ENCODE measurements at places on chromosomes 6 and 20.

DNA sequence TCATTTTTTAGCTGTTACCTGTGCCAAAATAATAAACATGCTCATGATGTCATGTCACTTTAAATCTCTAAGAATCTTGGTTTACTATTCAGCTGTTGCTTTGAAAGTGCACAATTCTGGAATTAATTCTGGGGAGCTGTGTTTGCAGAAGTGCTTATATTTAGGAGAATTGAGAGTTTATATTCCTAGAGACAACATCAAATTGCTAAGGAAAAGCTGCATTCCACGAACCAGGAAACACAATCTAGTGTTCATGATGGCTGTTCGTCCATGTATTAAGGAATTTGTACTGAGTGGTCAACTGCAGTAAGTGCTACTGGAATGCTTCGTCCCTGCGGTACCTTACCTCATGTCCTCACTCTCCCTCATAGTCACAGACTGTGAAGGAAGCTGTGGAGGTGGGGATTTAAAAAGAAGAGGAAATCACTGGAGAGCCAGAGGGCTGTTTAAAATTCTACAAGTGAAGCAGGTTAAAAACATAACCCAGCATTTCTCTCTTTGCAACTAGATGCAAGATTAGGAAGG lies 161.0 kb downstream of the TRMT11 start:
- DNase-seq = no peak

GRCh38 chr6:98366371-98366770 lies 468.0 kb upstream of the POU3F2 start:
- no peak for DNase-seq

DNA sequence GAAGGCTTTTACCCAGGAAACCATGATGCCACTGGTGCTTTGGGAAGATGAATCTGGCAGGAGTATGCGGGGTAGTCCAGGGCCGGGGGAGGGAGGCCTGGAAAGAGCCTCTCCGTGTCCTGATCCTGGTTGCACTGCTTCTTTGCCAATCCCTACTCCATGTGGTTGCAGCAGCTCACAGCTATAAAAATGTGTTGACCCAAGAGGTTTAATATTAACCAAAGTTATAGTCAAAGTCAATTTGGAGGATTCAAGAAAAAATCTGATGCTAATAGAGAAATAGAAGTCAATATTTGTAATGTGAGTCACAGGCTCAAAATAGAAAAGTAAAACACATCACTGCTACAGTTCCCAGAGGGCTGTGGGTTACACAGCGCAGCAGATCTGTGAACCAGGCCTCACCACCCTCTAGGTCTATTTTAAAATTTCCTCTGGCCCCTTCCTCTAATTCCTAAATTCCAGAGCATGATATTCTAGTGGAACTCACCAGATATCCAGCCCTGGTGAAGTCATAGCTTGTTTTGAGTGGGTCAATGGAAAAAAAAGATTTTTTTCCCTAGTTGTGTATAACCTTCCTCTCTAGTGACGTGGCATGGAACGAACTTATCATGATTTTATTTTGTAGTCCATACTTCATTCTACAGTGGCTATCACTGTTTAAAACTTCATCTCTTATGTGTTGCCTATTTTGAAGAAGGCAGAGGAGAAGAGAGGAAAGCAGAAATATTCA lies 63.2 kb upstream of the BMP2 start:
- DNase-seq = no peak

GRCh38 chr20:51500311-51500710 lies 42.2 kb downstream of the NFATC2 start:
- no peak for DNase-seq

GRCh38 chr20:8583566-8584043 lies 451.5 kb downstream of the PLCB1 start:
- no peak for DNase-seq

DNA sequence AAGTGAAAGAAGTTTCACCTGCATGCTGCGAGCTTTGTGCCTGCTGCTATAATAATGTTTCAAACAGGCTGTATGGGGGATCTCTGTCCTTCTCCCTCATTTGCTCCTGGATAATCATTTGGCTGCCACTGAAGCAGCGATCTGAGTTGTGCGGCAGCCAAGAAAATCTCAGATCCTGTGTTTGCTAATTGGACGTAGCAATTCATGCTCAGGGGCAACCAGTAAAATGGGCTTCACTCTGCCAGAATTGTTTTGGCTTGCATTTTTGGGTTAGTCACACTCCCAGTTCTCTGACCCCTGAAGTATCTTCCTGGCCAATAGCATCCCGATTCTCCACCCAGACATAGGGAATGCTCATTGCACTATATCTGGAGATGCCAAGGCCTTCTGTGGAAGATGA lies 13.7 kb upstream of the STXBP5 start:
- DNase-seq = no peak

DNA sequence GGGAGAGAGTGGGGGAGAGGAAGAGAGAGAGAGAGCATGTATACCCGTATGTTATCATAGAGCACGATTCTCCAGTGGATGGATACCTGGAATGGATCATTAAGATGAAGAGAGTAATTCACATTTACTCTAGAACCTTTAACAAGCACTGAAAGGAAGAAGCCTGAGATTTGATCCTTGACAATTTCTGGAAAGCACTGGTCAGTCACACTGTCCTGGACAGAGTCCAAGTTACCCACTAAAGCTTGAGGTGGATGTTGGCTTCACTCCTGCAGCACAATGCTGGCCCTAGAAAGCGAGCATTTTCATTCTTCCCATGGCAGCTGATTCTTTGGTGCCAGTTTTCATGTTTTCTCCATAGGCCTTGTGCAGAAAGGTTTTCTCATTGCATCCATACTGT lies 25.6 kb downstream of the NFYA start:
- no peak for DNase-seq

- no peak for DNase-seq
Measured at GRCh38 chr6:111689946-111690345, 84.3 kb upstream of the TRAF3IP2 start.

DNA sequence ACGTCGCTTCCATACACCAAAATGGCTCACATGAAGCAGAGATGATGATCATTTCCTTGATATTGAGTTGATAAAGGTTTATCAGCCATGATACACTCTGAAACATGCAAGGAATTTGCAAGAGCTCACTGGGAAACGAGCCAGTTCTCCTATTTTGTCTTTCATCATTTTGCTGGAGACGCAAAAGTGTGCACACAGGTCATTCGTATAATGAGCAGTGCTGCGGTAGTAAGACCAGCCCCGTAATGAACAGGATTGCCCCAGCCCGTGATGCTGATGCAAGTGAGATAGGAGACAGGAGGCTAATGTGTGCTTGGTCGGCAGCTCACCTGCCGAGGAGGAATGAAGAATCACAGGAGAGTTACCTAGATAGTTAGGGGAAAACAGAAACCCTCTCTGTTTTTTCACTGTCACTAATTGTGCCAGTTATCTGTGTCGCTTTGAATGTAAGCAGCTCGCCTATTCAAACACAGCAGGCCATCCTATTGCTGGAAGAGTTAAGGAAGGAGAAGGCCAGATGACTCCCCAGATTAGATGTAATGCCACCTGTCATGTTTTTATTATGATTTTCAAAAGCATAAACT lies 391.8 kb downstream of the SAMD5 start:
- no peak for DNase-seq

GRCh38 chr6:167356874-167357273 lies 32.0 kb downstream of the TTLL2 start:
- DNase-seq = no peak

All from anterior cingulate cortex (tissue), 58 donors.